ENCODE measurements at places on chromosomes 12 and 14. TPM values are rescaled to one million over a fixed set of nuclear protein-coding genes. Genes with fewer than 3 reads are reported as not detected.

Gene MMP14
- 103 TPM for total RNA-seq

Gene FGD4
- 6.5 TPM for total RNA-seq

Gene FITM1
- total RNA-seq: 3.6 TPM

Gene MARS1
- 41.7 TPM for total RNA-seq

Gene FAM181A
- not detected for total RNA-seq

Gene RNASE7
- 4.1 TPM for total RNA-seq

Gene BATF
- total RNA-seq: 2.2 TPM

Gene KRT5
- 446 TPM for total RNA-seq

Gene AQP2
- 0.24 TPM for total RNA-seq

Gene APOF
- 2.2 TPM for total RNA-seq

Gene KCNK10
- 2.9 TPM for total RNA-seq

Gene KRT2
- 0.48 TPM for total RNA-seq

Gene BMP4
- 10.6 TPM for total RNA-seq

Gene CLEC4C
- total RNA-seq: not detected

Gene SMOC1
- 17.6 TPM for total RNA-seq

Gene KRT85
- total RNA-seq: not detected

Gene SIX6
- 1.2 TPM for total RNA-seq

Gene LARP4
- 48.2 TPM for total RNA-seq

Gene MOAP1
- 21.4 TPM for total RNA-seq

Gene OTX2
- 3.4 TPM for total RNA-seq

Gene CEBPE
- total RNA-seq: 6.0 TPM

Gene SERPINA9
- 1.4 TPM for total RNA-seq

Gene LPCAT3
- total RNA-seq: 4.8 TPM

Gene DBX2
- 6.3 TPM for total RNA-seq

Gene LYZ
- 16.4 TPM for total RNA-seq

Gene MEG3
- total RNA-seq: 815 TPM

Gene RPL10L
- total RNA-seq: not detected

Gene LALBA
- not detected for total RNA-seq

Gene PLCZ1
- 21.7 TPM for total RNA-seq

Gene HOXC12
- not detected for total RNA-seq

Gene INHBE
- total RNA-seq: 1.4 TPM

Gene RBM23
- total RNA-seq: 56.8 TPM

Gene C12orf56
- total RNA-seq: 5.1 TPM

Gene A2M
- total RNA-seq: 124 TPM

Gene TESPA1
- 2.2 TPM for total RNA-seq

Gene C12orf50
- 9.1 TPM for total RNA-seq

Gene MIPOL1
- 65.0 TPM for total RNA-seq

Gene RAPGEF3
- total RNA-seq: 6.0 TPM

Gene ZDHHC17
- total RNA-seq: 105 TPM

Gene PLEK2
- 3.9 TPM for total RNA-seq

Data from umbilical cord (tissue), 2 donors.